ENCODE measurements at places on chromosomes 3 and 15.

GRCh38 chr15:22951381-22952280, 28.5 kb downstream of the CYFIP1 start:
- DNase-seq: no peak

DNA sequence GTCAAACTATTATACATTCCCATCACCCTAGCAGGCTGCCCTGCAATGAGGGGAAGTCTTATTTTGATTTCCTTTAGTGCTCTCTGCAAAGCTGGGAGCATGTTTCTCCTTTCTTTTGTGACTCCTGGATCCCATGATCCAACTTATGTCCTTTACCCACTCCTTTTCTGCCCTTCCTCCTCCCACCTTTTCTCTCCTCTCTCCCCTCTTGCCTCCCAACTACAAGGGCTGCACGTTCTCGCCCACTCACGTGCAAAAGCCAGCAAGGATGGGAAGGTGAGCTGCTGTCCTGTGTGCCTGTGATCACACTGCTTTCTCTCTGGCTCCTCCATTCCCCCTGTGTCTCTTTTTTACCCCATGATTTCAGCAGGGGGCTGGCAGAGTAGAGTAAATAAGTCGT, 6.1 kb downstream of the VIPR1 start:
- no peak for DNase-seq

- DNase-seq: no peak
Measured at GRCh38 chr15:64229129-64229724, 66.4 kb upstream of the PPIB start.

DNA sequence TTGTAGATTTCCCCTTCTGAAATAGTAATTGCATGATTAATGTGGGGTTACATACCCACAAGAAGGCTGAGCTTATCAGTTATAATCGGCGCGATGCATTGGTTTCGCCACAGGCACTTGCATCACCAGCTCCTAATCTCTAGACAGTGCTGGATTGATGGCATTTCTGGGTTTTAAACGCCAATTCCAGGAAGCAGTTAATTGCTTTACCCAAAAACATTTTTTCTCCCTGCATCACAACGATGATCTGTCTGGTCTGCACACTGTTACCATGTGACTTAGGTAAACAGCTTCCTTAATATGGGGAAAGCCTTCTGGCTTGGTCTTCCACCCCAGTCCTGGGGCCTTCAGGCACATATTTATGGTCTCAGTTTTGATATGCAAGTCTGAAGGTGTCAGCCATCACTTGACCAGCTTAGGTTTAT, 70.0 kb upstream of the HEG1 start:
- DNase-seq: no peak

DNA sequence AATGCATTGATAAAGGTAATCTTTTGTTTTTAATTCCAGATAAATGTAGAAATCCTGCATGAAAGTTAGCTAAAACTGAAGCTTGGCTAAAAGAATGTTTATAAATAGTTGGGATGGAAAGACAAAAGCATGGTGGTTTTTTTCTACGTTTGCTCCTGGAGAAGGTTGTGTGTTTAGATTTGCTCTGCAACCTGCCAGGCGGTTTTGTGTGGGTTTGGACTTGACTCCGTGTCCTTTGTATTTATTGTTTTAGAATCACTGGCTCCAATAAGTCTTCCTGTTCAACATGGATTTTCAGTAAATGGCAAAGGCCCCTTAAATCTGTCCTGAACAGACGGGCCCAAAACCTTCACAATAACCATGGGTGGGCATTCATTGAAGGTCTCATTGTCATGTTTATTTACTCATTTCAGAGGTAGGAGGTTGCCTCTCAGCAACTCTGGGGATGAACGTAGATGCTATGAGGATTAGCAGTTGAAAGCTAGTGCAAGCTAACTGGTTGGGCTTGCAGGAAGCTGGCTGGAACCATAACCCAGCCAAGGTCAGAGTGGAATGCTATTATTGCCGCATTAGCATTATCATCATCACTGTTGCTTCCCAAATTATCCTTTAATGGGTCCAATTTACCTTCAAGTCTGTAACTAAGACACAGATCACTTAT, 60.6 kb upstream of the ADAMTS9 start:
- DNase-seq: no peak

- no peak for DNase-seq
Measured at GRCh38 chr15:36053746-36054145, 507.8 kb upstream of the DPH6 start.

- no peak for DNase-seq
Measured at GRCh38 chr3:24390169-24391130, 104.2 kb downstream of the THRB start.

- peak; percentile 82 for DNase-seq
Measured at GRCh38 chr3:48564022-48564421, 441 bp upstream of the UCN2 start.

DNA sequence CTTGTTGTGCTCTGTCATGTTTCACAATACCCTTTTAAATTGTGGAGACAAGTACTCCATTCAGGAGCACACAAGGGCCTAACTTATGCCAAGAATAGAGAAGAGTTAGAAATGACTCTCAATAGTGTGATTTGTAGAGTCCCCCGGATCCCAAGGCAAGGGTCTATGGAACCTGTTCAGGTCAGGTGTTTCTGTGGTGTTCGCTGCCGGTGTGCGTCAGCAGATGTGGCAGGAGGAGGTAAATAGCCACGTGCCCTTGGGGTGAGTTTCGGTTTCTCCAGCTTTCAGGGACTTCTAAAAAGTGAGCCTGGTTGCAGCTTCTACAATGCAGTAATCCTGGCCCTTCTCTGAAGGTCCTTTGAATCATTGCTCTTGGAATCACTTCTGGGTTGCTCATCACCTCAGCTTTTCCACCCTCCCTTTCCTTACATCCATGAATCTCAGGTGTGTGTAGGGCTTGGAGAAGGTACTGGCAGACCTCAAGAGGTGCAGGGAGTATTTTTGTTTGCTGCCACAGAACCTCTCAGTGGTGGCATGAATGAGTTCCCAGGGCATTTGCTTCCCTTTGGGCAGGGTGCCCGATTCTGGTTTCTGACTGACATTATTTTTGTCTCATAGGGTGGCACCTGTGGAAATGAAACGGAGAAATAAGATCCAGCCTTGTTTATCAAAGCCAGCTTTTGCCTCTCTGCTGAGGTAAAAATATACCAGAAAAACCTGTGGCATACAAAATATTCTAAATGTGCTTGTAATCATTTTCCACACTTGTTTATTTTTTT, 7.3 kb downstream of the ST3GAL6 start:
- DNase-seq: no peak

GRCh38 chr3:139358841-139359562, 15.2 kb downstream of the MRPS22 start:
- DNase-seq: no peak

DNA sequence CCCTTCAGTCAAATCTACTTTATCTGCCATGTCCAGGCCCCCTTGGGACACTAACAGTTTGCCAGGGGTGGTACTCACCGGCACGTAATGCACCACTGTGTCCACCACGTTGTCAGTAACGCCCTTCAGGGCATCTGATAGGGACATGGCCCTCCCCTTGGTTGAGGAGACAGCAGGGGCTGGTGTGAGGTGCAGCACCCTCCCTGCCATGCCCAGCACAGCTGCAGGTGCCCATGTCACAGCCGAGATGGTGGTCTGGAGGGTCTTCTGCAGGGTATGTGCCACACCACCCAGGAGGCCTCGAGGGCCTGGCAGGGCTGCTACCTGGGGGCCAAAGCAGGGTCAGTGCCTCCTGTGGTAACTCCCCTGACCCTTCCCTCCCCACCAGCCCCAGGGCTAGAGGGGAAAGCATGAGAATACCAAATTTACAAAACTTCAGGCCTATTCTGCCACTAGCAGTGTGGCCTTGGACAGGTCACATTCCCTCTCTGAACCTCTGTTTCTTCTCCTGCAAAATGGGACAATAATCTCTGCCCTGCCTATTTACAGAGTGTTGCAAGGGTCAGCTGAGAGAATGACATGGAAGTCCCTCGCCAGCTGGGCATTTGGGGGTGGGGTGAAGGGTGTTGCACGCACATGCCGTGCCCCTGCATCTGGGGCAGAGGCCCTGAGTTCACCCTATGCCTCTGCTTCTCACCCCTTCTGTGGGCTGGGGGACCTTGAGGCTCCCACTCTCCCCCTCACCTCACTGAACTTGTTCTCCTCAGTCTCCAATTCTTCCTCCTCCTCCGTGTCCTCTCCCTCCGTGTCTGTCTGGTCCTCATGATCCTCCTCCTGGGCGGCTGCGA, 11.8 kb upstream of the KIF7 start:
- no peak for DNase-seq

DNA sequence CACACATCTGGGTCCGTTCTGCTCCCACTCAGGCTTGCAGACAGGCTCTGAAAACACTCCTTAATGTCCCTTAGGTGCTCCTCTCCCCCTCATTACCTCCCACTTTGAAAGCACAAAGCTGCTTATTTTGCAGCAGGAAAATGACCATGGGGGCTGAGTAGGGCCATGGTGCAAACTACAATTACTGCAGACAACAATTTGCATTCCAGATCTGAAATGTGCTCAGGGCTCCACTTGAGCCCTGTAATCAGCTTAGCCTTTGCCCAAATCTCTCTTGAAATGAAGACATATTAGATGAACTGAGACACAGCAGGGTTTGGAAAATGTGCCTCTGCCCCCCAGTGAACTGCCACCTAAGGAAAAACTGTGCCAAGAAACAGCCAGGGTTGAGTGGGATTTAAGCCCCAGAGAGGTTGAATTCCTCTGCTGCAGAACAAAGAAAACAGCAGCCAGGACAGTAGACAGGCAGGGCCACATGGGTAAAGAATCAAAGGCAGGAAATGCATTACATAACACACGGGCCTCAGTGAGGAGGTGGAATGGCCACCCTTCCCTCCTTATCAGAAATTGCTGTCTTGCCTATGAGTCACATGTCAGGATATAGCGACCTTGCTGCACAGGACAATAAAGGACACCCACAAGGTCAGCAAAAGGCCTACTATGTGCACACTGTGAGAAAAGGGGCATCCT, 126.8 kb upstream of the ARHGEF3 start:
- DNase-seq: peak; percentile 32

DNA sequence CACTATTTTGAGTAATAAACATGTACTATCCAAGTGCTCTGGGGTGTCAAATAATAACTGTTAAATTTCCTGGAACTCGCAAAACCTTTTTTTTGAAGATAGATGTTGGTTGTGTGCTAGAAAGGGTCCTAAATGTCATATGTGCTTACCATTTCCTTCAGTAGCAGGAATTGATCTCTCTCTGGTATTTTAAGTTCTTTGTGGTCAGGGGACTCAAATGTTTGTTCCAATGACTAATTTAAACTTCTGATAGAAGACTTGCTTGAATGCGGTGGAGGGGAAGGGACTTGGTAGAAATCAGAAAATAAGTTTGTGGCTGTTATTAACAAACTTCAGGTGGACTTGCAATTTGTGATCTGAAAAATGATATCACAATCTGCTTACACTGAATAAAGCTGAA, 26.8 kb downstream of the ARIH2 start:
- DNase-seq: no peak

GRCh38 chr3:36381311-36381956, 1.1 kb downstream of the STAC start:
- DNase-seq: no peak

DNA sequence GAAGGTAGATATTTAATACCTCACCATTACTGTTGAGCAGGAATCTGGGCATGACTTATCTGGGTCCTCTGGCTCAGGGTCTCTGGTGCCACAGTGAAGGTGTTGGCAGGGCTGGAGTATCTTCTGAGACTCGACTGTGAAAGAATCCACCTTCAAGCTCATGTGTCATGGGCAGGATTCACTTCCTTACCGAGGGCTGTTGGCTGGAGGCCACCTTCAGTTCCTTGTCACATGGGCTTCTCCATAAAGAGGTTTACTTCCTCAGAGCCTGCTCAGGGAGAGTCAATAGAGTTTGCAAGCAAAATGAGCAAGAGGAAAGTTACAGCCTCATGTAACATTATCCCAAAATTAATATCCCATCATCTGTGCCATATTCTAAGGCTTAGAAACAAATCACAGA, 459.5 kb downstream of the NR2F2 start:
- DNase-seq: no peak

DNA sequence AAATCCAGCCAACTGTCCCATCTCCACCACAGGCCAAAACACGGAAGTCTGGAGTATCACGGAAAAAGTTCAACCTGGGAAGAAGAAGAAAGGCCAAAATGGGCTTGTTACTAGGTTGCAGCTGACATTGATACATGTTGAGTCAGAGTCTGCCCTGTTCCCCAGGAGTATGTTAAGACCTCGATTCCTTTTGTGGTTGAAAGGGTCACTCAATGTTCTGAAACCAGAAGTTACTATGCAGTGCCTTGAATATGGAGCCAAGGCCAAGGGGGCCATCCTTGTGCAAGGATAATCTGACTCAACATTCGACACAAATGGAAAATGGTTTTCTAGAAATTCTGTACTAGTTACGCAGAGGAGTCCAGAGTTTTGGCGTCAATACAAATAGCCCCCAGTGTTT, 104.2 kb downstream of the DGKG start:
- no peak for DNase-seq

GRCh38 chr3:194262176-194262924, 88.8 kb downstream of the CPN2 start:
- DNase-seq: no peak

- no peak for DNase-seq
Measured at GRCh38 chr3:172751175-172751704, 714 bp downstream of the ECT2 start.

DNA sequence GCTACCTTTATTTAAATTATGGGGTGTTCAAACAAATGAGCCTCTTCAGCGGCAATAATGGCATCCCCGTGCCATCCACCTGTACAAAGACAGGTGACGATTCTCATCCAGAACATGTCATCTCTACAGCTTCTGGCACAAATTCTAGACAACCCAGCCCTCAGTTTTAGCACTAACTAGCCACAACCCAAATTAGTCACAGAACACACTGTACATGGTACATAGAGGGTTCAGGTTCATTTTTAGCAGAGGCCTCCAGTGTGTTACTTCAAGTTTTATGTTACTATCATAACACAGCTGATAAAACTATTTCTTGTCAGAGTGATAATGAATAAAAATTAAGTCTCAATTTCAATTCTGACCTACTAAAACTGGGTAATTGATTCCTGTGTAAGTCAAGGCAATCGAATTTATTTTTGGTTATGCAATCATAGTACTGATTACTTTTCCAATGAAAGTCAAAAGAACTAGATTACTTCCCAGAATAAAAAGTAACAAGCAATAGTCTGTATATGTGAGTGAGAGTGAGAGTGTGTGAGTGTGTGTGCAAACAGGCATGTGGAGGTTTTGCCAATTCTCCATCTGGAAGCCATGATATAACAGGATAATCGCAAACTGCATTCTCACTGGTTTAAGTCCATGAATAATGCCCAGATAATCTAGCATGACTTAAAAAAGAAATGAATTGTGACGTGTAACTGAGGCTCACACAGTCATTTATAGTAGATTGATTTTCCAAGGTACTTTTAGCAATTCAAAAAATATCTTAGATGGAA, 37.4 kb downstream of the SHQ1 start:
- no peak for DNase-seq

GRCh38 chr3:105369500-105370371, 3.0 kb downstream of the ALCAM start:
- DNase-seq: peak; percentile 34

DNA sequence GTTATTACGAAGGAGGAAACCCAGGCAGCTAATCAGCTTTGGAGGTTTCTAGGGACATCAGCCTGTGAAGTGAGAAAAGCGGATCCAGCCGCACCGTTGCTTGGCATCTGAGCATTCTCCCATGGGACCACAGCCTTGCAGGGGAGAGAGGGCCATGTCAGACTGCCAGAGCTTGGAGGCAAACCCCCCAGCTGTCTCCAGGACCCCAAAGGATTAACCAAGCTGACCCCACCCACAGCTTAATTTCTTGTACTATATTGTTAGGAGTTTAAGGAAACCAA, 5.1 kb downstream of the IGDCC3 start:
- DNase-seq: no peak

GRCh38 chr15:93997071-93997658, 234.2 kb upstream of the MCTP2 start:
- DNase-seq: no peak
